ENCODE measurements at places on chromosomes 5 and 9.

DNA sequence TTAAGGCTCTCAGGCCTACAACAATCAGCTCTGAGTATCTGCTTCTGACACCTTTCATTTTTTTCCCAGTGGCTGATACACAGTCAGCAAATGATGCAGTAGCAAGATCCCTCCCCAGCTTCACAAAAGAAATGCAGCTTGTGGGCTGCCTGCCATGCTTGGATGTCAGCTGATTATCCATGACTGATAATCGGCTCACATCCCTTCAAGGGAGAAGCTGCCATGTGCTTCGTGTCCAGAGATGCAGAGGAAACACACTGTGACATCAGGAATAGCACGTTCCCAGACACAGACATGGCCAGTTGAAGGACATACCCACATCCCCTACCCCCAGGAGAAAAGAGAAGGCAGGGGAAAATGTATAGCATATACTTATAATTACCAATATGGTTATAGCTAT is 27.9 kb downstream of the TMEM215 start:
- DNase-seq: no peak

DNA sequence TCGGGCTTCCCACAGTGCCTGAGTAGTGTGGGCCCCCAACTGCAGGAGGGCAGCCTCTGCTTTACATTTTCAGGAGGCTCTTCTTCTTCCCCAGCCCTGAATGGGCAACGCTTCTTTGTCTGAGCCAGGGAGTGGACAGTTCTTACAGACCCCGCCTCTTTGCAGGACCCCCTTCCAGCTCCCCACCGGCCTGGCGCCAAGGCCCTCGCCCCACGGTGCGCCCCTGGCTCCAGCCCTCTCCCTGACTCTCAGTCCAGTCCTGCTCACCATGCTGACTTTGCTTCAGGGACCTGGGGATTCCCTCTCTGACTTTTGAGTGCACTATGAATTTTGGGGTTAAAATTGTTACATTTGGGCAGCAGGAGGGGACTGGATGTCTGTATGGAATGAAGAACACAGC is 123.8 kb downstream of the HSD17B3 start:
- DNase-seq: no peak

DNA sequence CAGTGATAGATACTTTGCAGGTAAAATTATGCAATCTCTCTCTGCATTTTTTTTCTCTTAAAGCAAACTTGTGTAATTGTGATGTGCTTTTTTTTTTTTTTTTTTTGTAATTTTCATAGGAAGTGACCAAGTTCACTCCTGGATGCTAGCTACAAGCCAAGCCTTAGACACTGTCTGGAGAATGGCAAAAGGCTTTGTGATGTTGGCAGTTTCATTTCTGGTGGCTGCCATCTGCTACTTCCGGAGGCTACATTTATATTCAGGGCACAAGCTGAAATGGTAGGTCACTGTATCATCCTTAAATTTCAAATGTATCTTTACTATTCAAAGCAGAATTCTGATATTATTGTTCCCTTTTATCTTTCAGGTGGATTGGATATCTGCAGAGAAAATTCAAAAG is 19.3 kb downstream of the OTULINL start:
- no peak for DNase-seq

DNA sequence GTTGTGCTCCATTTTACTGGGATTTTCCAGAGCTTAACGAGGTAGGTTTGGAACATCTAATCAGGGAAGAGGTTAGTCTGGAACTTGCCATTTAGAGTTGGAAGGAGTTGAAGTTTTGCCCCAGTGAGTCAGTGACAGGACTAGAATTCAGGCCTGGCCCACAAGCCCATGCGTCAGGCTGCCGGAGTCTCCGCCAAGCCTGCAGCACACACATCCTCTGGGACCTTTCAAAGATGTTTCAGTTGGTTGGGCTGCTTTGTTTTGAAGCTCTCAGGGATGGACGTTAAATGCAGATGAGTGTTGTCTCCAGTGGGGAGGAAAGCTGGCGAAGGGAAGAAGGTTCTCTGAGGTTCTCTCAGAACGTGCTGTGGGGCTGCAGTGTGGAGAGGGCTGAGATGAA is 147.0 kb downstream of the PSAT1 start:
- no peak for DNase-seq

DNA sequence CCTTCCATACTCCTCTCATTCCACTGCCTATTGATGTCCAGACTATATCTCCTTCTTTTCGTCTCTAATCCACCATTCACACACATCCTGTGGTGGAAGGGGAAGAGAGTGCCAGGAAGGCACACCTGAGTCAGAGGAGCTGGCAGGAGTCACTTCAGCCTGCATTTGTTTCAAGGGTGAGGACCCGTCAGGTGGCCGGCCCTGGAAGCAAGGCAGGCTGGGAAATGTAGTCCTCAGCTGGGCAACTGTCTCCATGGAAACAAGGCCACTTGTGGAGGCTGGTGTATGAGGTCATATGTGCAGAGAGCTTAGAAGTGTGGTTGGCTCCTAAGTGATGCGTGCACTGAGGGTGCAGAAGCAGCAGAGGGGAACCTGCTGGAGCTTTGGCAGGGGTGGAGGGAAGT is 278.4 kb downstream of the NSG2 start:
- no peak for DNase-seq

DNA sequence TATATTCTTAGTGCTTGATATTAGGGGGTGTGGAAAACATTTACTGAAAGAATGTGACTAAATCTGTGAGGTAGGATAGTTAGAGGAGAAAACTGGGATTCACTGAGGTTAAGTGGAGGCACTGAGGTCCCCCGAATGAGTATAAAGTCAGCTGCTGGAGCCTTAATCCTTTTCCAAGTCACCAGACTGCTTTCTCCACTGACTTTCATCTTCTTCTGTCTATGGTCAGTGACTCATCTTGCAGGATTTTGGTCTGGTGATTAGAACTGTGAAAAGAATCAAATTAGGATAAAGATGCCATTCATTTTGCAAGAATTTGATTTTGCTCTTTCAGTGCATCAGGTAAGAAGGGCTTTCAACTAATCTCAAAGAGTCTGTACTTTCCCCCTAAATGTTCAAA is 89.3 kb upstream of the ALDH1A1 start:
- no peak for DNase-seq

DNA sequence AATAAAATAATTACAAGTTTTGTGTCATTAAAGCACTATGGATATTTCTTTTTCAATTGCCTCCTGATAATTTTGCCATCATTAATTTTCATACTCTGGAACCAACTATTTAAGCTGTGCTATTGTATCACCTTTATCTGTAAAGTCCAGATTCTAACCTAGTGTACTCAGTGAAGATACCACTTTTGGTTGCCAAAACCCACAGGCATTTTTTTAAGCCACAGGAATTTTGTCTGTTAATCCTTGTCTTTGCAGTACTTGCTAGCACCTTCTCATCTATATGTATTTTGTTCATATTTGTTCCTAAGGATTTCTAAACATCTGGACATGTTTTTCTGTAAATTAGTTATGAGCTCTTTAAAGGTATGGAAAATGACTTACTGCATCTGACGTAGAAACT is 481.4 kb upstream of the DAB2 start:
- DNase-seq: no peak

DNA sequence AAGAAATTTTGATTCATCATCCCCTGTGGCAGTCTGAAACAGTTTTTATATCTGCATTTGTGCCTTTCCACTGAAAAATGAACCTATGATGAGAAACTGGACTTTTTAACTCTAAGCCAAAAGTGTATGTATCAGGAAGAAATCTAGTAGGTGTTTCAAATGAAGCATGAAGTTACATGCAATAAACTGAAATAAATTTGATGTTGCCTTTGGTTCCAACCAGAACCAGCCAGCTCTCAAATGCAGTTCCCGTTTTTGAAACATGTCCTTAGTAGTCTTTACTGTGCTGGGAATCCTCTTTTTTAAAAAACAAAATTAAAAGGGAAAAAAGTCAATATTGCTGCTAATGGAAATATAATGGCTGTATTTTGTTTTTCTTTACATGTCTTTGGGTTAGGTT is 43.9 kb downstream of the HACD4 start:
- no peak for DNase-seq

GRCh38 chr5:65508978-65509377 is 27.3 kb upstream of the ADAMTS6 start:
- no peak for DNase-seq

- DNase-seq: no peak
Observed at GRCh38 chr5:1515921-1516571, 7.7 kb downstream of the LPCAT1 start.

- no peak for DNase-seq
Observed at GRCh38 chr9:27560457-27560856, 12.8 kb downstream of the C9orf72 start.

GRCh38 chr9:134267305-134267880 is 58.9 kb upstream of the RXRA start:
- no peak for DNase-seq

DNA sequence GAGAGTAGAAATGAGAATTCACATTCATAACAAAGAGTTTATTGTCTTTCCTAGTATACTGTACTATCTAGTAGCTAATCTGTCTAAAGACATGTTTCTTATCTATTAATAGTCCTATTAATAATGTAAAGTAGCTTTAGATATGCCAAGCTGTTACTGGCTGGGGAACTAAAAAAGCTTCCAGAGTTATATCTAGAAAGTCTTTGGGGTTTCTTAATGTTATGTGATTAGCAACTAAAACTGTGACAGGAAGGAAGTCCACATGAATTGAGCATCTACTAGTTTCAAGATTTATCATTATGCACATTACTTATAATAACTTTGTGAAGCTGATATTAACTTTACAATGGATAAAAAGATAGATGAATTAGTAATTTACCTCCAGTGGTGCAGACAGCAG is 122.7 kb upstream of the CDKN2B start:
- DNase-seq: no peak

- peak; percentile 68 for DNase-seq
Observed at GRCh38 chr5:140351609-140352334, 5.4 kb upstream of the HBEGF start.

Measured in stimulated activated CD4-positive, alpha-beta T cell treated with anti-CD3 and anti-CD28 coated beads, TNF-alpha, amount 100 ng/mL, for 24 hours (primary cell).